ENCODE measurements at places on chromosomes 3 and 15.

GRCh38 chr3:165279471-165279870 lies 83.3 kb upstream of the SLITRK3 start:
- no peak for DNase-seq

- DNase-seq, result no peak
Observed at GRCh38 chr3:187011915-187012314, 81.6 kb downstream of the ST6GAL1 start.

GRCh38 chr3:32186097-32186496 lies 52.4 kb upstream of the CMTM8 start:
- no peak for DNase-seq

DNA sequence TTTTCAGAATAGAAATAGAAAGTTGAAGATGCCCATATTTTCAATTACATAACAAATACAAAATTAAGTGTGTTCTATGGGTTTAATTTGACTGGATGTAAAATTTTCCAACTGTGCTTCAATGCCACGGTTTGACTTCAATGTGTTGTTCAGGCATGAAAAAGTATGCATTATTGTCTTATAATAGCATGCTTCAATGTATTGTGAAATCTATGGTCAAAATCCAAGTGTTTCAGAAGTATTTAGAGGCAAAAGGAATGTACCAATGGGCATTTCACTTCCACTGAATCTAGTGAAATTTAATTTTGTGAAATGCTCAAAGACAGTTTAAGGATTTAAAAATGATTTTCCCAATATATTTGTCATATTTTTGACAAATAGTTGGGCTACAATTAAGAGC lies 16.0 kb downstream of the NEK10 start:
- DNase-seq, result no peak

GRCh38 chr15:47158573-47158972 lies 558.7 kb upstream of the SEMA6D start:
- no peak for DNase-seq

Measured in activated naive CD8-positive, alpha-beta T cell treated with anti-CD3 and anti-CD28 coated beads for 36 hours (primary cell).